EH (cell line): ENCODE measurements at places on chromosomes 16 and 17.

DNA sequence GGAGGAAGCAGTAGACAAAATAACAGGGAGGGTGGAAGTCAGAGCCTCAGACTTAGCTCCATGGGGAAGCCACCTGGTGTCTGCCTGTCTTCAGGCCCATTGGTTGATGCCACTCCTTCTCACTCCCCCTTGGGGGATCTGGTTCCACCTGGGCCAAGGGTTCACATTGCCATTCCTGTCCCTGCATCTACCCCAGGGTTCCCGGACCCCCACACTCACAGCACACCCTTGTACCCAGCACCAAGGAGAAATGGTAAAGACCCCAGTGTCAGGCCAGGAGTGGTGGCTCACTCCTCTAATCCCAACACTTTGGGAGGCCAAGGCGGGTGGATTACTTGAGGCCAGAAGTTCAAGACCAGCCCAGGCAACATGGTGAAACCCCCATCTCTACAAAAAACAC lies 1.0 kb upstream of the CA7 start:
- no peak for DNase-seq

DNA sequence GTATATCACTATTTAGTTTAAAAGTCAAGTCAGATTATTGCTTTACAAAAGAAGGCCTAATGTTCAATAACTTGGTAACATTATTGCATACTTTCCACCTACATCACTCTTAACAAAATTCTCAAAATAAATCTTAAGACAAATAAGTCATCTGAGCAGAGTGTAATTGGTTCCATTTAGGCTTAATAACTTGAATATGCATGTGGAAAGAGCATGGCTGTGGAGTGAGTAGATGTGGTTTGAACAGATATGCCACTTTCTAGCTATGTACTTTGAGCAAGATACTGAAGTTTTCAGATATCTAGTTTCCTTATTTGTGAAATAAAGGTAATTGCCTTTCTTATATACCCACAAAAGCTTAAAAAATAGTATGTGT lies 6.7 kb upstream of the EVI2A start:
- DNase-seq, result peak; percentile 69

- no peak for DNase-seq
These were observed 4.9 kb upstream of the RASD1 start for GRCh38 chr17:17500999-17501605.

DNA sequence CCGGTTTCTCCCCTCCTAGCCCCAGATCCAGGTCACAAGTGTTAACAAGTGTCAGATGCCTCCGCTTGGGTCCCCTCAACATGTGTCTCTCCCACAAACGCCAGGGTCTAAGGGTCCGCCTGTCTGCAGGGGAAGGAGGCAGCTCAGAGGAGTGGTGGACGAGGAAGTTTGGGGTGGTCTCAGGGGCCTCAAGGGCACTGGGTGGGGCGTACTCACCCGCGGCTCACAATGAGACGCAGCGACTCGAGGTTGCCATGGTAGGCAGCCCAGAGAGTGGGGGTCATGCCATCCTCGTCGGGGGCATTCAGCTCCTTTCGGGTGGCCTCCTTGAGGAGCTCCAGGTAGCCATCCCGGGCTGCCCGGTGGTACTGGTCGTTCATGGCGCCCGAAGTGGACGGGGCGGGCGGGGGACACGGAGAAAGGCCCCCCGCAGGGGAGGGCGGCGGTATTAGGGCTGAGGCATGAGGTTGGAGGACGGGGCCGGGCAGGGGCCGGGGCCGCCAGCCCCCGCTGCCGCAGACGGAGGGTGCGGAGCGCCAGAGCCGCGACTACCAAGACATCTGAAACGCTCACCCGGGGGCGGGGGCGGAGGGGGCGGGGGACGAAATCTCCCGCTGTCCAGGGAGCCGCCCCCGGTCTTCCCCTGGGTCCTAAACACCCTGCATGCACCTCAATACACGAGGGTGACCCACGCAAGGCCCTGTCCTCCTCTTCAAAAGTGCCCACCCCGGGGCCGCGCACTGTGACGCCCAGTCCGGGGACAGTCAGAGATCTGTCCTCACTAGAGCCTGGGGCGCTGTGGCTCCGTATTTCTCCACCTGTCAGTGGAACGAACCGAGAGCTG lies at the start of gene USH1G:
USH1G (minus strand) TSS at position 562 of the 844 bp plus-strand sequence; CDS start at position 380, 182 bp downstream.
- peak; percentile 20 for DNase-seq

DNA sequence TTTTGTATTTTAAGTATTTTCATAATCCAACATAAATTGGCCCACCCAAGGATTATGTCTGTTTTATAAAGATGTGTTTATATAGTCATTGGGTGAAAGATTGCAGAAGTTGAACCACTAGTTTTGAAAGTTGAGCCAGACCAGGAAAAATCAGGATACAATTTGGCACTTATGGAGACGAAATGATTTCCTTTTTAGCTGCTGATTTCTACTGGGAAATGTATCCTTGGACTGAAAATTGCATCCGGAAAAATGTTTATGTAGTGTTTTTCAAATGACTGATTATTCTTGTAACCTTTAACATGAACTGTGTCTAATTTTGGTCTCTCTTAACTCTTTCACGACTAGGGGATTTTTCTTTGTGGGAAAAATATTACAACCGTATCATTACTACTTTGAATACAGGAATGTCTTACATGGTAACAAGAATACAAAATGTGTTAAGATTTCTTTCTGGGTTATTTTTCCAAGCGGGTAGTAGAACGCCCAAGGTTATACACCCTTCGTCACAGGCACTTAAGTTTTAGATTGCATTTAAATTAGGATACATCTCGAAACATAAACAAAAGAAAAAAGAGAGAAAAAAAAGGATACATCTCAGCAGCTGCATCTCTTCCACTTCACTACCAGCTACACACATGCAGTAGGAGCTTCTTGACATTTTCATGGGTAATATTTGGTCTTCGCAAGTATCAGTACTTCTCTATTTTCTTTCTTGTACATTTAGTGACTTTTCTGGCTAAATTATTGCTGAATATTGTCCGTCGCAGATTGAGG lies 273.0 kb upstream of the TBX2 start:
- DNase-seq, result no peak

DNA sequence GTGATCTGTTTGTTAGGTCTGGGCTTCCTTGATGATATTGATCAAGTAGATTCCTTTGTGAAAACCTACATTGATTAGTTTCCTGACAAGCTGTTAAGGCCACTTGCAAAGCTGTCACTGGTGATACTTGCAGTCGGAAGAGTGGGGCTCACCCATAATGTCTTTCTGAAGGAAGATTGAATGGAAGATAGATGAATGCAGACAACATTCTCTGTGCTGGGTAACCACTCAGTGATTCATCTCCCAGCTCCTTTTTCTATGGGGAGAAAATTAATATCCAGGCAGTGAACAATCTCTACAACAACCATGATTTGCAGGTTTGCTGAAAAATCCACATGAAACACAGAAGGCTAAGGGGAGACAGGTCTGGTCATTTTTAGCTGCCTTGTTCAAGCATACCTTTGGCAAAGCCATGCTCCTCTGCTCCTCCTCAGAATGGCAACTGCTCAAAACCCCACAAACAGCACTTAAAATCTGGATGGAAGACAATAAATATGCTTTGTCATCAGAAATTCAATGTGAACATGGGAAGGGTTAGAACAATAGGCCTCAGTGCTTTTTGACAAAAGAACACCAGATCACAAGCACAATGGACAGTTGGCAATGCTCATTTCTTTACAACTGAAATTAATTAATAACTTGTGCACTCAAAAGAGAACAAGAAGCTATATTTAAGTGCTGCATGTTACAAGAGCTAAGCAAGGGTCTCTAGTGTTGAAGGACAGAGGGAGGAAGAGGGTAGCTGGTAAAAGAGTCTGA lies 495.4 kb downstream of the TOX3 start:
- DNase-seq, result no peak

- DNase-seq, result no peak
These were observed 8.9 kb downstream of the ALOX15 start for GRCh38 chr17:4632581-4632920.

DNA sequence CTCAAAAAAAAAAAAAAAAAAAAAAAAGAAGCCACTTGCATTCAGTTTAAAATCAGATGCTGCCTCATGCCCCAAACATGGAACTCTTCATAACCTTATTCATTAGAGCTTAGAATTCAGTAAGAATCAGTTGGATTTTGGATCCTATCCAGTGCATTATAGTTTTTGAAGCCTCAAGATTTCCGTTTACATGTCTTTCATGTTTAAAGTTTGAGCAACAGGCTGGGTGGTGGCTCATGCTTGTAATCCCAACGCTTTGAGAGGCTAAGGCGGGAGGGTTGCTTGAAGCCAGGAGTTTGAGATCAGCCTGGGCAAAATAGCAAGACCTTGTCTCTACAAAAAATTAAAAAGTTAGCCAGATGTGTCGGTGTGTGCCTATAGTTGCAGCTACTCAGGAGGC lies 55.0 kb downstream of the SNTB2 start:
- peak; percentile 19 for DNase-seq

DNA sequence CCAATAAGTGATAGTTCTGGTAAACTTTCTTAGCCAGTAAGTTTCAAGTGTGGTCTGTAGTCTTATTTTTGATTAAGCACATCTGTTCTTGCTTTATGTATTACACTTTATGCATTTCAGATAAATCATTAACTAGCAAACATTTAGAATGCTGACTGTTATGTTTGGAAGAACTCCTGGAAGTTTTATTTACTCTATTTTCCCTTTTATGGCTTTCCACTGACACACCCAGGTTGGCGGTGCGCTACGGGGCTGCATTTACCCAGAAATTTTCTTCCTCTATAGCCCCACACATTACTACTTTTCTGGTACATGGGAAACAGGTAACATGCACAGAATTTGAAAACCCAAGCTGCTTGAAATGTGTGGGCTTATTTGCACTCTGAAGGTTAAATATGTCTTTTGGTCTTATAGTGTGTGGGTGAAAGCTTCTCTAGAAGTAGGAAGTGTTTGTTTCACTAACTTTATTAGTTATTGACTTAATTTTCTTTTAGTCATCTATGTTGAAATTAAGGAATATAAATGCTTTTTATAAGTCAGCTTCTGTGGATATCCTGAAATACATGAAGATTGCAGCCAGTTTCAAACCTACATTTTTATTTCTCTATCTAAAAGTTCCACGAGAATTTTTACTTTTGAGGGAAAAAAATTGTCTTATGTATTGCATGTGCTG lies 203.7 kb downstream of the PHKB start:
- no peak for DNase-seq

- DNase-seq, result no peak
These were observed 154.2 kb downstream of the PITPNC1 start for GRCh38 chr17:67531291-67531690.

DNA sequence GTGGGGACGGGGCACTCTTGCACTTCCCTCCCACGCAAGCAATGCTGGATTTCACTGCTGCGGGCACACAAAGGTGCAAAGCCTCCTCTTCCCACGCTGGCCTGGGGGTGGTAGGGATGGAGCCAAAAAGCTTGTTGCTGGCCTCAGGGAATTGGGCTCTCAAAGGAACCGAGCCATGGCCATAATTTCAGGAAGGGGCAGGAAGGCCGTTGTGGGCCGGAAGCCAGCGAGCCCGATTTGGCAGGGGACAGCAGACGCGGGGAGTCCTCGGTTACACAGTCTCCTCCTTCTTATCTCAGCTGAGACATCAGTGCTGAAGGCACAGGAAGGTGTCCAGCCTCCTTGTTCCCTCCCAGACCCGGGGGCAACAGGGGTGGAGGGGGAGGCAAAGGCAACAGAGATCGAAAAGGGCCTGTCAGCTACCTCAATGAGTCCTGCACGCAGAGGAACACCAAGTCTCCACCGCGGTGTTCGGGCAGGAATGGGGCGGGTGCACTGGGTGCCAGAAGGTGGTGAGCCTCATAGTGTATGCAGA lies 59.5 kb downstream of the SLFN11 start:
- no peak for DNase-seq

- no peak for DNase-seq
These were observed 1.0 kb downstream of the HOXB2 start for GRCh38 chr17:48543854-48544348.

DNA sequence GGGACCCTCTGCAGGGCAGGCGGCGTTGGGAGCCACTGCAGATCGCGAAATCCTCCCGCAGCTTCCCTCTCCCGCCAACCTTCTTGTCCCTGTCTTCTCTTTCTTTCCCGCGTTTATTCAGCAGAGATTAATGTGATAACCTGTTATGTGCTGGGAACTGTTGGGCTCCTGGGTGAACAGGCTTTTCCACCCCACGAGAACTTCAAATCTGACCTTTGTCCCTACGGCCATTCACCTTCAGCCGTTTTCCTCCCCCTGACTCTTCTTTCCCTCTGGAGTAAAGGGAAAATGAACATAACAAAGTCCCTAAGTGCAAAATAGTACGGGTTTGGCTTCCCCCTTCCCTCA lies 15.2 kb upstream of the KPNA2 start:
- no peak for DNase-seq

DNA sequence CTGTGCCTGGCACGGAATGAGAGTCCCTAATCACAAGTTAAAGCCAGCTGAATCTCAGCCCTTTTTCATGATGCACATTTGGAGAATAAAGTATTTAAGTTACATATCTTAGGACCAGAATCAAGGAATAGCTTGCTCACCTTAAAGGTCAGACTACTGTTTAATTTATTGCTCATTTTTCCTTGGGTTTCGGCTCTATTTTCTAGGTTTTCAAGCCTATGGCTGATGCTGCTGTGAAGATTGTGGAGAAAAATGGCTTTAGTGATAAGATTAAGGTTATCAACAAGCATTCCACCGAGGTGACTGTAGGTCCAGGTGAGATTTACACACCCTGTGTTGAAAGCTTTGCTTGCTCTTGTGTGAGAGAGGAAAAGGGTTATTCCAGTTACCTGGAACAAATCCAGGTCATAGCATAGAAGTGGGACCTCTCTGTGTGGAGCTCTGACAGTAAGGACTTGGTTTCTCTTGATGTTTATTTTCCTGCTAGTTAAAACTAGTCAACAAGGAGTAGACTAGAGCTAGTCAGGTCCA lies 18.1 kb downstream of the PRMT7 start:
- no peak for DNase-seq

DNA sequence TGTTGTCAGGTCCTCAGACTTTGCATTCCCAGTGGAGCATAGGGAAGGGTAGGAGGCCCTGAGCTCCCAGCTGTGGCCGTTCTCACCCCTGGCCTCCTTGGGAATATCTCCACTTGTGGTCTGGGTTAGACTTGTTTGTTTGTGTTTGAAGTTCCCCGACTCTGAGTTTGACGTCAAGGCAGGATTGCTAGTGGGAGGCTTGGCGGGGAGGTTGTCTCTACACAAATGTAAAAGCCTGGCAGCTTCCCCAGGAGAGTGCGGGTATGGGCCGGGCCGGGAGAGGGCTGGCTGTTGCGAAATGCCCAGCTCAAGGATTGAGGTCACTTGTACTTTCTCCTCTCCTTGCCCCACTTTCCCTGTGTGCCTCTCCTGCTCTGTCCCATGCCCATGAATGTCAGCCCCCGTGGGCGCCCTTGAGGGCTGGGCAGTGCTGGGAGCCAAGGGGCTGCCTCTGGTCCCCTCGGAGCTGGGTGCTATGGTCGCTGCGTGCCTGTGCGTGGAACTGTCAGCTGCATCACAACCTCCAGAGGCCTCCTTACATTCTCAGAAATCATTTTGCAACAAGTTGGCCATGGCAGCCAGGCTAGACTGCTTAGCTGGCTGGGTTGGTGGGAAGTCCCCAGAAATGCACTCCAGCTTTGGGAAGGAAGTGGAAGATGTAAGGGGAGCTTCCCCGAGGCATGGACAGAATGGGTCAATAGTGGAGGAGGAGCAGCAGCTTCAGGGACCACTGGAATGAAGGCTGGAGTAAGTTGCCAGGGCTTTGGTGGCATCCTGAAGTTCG lies 84.3 kb downstream of the KSR1 start:
- DNase-seq, result peak; percentile 99

GRCh38 chr17:78678222-78678557 lies 101.0 kb upstream of the DNAH17 start:
- DNase-seq, result no peak

GRCh38 chr16:668519-669171 lies 713 bp downstream of the RHOT2 start:
- DNase-seq, result peak; percentile 17
